Fibroblast of villous mesenchyme (primary cell): ENCODE measurements at places on chromosomes 13 and 19. TPM values are rescaled to one million over a fixed set of nuclear protein-coding genes. Genes with fewer than 3 reads are reported as not detected.

The PLK5 gene
- under 0.01 TPM in 1 of 2 replicates, not detected in the other for total RNA-seq

The ADGRE2 gene
- 0.43 and 0.97 TPM in 2 replicates for total RNA-seq

The PLIN4 gene
- 0.32 and 0.43 TPM in 2 replicates for total RNA-seq

The GPR183 gene
- 0.86 and 4.5 TPM in 2 replicates for total RNA-seq

The DMKN gene
- 0.97 and 2.2 TPM in 2 replicates for total RNA-seq

The ZNF728 gene
- total RNA-seq: not detected in 2 replicates

The AKAP11 gene
- total RNA-seq: 24.8 and 32.0 TPM in 2 replicates

The C1QTNF9B gene
- 0.64 and 0.86 TPM in 2 replicates for total RNA-seq

The ZNF234 gene
- total RNA-seq: 8.4 and 12.5 TPM in 2 replicates

The ASF1B gene
- total RNA-seq: 8.1 and 8.2 TPM in 2 replicates

The ZNF221 gene
- 7.4 and 10.4 TPM in 2 replicates for total RNA-seq

The NCCRP1 gene
- total RNA-seq: not detected in 2 replicates
